Endothelial cell (in vitro differentiated cells): ENCODE measurements at places on chromosomes 3 and 15.

DNA sequence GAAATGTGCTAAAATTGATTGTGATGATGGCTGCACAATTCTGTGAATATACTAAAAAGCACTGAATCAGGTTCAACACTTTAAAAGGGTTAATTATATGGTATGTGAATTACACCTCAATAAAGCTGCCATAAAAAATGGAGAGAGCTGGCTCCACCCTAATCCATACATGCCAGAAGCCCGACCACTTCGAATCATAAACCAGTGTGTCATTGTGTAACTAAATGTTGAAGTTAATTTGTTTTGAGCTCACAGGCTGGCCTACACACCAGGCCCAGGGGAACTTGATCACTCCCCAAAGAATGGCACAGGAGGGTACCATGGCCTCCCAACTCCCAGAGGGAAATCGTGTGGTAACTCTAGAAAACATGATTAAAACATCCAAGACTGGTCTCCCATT is 14.0 kb downstream of the PLCD1 start:
- no peak for DNase-seq

- no peak for DNase-seq
These were observed 24.3 kb upstream of the RPL14 start for GRCh38 chr3:40432793-40433192.

- DNase-seq: no peak
These were observed 4.6 kb downstream of the THPO start for GRCh38 chr3:184373422-184373821.

DNA sequence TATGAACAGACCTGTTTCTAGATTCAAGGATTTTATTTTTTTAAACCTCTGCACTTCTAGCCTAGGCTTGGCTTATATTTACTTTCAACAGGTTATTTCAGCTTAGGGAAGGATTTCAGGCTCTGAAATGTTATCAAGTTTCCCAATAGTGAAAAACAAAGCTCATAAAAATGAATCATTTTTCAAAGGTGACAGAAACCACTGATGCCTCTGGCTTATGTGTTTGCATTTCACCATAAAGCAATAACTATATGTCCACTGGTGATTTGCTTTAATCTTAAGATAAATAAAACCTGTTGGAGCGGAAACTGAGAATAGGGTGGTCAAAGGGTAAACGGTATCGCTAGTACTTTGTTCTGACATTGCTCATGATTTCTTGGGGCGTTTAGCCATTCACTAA is 141.2 kb upstream of the LRIG1 start:
- no peak for DNase-seq

- DNase-seq: no peak
These were observed 25.8 kb downstream of the OXNAD1 start for GRCh38 chr3:16290827-16291196.

DNA sequence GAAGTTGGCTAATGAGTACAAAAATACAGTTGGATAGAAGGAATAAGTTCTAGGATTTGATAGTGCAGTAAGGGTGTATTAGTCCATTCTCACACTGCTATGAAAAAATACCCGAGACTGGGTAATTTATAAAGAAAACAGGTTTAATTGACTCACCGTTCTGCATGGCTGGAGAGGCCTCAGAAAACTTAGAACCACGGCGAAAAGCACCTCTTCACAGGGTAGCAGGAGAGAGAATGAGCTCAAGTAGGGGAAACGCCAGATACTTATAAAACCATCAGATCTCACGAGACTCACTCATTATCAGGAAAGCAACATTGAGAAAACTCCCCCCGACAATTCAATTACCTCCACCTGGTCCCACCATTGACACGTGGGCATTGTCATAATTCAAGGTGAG is 483.3 kb downstream of the TUSC7 start:
- DNase-seq: no peak

DNA sequence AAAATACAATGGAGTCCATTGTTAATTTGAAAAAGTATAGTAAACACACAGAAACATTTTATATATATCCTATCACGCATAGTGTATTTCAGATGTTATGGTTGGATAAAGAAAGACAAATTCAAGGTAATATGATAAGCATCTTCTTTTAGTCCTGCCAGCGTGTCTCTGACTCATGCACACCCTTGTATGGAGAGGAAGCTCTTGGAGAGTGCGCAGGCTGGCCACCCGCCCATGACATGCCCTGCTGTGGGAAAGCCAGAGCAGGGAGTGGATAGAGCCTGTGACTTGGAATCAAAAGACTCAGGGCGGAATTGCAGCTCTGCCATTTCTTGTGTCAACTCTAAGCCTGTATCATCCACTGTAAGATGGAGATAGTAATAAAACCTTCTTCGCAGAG is 23.0 kb upstream of the COPG1 start:
- DNase-seq: no peak

DNA sequence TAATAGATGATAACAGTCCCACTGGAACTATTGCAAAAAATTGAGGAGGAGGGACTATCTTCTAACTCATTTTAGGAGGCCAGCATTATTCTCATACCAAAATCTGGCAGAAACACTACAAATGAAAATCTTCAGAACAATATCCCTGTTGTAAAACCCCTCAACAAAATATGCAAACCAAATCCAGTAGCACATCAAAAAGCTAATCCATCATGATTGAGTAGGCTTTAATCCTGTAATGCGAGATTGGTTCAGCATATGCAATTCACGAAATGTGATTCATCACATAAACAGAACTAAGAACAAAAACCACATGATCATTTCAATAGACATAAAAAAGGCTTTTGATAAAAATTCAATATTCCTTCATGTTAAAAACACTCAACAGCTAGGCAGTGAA is 23.9 kb upstream of the PLSCR2 start:
- no peak for DNase-seq

DNA sequence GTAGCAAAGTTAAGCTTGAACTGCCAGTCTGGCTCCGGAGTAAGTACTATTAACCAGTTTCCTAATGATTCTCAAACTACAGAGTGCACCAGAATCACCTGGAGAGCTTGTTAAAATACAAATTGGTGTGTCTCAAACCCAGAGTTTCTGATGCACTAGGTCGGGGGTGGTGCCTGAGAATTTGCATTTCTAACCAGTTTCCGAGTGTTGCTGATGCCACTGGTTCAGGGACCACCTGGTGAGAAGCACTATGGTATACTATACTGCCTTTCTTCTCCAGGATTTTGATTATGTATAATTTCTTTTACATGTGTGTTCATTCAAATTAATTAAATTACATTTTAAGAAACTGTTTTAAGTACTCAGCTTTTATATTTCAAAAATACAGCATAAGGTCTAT is 48.8 kb upstream of the PLSCR5 start:
- no peak for DNase-seq

GRCh38 chr3:27596334-27596841 is 112.2 kb upstream of the SLC4A7 start:
- DNase-seq: no peak

- DNase-seq: no peak
These were observed 87.7 kb downstream of the NEO1 start for GRCh38 chr15:73139744-73140553.

DNA sequence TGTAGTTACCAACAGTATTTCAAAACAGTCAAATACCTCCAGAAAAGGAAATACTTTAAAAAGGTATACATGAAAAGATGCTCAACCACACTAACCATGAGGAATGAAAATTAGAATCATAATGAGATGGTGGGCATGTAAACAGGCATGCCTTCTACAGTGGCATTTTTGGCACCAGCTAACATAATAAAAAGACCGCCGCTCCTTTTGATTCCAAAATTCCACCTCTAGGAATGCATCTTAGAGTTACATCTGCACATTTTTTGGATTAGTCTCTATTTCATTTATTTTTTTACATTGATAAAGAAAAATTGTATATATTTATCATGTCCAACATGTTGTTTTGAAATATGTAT is 37.0 kb upstream of the SPTBN5 start:
- DNase-seq: no peak

DNA sequence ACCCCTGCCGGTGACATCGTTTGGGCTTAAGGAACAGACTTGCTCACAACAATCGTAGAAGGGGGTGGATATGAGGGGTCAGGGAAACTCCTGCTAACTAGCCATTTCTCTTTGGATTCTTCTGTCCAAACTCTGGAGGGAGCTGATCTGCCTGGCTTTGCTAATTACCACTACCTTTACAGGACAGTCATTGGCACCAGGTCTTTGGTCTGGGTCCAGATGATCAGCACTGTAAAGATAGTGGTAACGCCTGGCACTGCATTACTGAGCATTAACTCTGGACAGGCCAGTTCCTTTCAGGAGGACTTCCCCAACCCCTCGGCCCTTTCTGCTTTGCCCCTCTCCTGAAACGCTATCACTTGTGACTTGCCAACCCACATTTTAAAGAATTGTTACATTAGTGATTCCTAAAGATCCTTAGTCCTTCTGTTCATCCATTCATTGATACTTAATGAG is 788 bp downstream of the UQCC5 start:
- DNase-seq: no peak

- DNase-seq: peak; percentile 20
These were observed 109.6 kb upstream of the UMPS start for GRCh38 chr3:124620600-124621063.

DNA sequence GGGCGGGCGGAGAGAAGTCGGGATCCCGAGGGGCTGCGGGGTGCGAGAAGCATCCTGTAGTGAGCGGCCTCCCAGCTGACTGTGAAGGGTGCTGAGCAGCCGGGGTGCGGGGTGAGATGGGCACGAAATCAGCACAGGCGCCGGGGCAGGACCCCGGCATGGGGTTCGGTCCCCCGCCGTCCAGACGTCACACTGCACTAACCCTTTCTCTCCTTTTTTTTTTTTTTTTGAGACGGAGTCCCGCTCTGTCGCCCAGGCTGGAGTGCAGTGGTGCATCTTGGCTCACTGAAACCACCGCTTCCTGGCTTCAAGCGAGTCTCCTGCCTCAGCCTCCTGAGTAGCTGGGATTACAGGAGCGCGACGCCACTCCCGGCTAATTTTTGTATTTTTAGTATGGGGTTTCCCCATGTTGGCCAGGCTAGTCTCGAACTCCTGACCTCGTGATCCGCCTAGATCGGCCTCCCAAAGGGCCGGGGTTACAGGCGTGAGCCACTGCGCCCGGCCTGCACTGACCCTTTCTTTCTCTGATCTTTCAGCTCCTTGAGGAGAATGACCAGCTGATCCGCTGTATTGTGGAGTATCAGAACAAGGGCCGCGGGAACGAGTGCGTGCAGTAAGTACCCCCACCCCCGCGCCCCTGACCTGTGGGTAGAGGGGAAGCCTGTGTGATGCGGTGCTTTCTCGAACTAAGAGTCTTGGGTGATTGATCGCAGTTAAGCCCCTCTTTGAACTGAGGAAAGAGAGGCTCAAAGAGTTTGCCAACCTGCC is 513 bp downstream of the SS18L2 start:
- DNase-seq: peak; percentile 11

GRCh38 chr3:8345398-8345797 is 156.2 kb upstream of the LMCD1 start:
- no peak for DNase-seq

DNA sequence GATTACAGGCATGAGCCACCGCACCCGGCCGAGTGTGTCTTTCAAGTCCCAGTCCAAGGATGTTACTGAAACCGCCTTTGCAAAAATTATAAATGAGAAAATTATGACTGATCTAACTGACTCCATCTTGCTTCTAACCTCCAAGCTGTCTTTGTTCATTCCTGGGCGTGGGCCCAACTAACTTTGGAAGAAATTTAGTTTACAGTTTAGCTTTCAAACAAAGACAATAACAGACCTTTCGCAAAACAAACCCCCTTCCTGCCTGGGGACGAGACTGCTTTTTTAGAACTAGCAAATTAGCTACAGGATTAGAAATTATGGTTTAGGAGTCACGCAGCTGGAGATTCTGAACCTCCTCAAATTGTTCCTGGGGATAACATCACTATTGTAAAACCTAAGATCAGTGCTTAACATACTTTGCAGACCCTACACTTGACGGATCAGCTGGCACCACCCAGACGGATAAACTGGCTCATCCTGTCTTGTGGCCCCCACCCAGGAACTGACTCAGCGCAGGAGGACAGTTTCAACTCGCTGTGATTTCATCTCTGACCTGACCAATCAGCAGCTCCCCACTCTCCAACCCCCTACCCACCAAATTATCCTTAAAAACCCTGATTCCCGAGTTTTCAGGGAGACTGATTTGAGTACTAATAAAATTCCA is 23.8 kb downstream of the NANOGP8 start:
- DNase-seq: no peak

GRCh38 chr3:197466586-197467399 is 89.0 kb downstream of the BDH1 start:
- no peak for DNase-seq

DNA sequence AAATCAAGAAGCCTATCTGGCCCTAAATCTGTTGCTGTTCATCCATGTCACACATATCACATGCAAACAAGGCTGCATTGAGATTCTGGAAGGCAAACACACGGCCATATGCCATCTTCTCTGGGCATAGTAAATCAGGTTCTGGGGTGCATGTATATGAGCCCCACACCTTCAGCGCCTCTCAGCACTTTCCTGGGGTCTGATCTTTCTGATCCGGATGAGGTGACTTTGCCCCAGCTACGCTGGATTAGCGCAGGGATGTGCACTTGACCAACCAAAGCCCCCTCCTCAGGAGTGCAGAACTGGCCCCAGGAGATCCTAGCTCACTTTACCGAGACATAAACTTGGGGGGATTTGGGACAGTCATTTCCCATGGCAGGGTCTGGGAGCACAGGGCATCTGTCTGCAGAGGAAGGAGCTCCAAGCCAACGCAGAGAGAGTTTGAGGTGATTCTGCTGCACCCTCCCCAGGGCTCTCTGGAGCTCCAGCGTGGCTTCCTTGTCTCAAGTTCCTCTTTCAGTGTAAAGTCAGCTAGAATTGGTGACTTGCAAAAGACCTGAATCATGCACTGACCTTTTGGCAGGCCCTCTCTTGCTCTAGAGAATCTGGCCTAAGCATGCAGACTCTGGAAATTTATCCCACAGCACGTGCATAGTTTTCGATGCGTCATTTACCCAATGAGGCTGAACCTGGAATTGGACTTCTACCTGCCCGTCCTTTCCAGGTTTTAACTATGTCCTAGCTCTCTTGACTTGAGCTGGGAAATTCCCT is 63.5 kb upstream of the KLF13 start:
- DNase-seq: no peak

GRCh38 chr3:194140520-194141414 is 4.8 kb downstream of the HES1 start:
- DNase-seq: peak; percentile 61

GRCh38 chr3:73568371-73568862 is 56.3 kb downstream of the PDZRN3 start:
- no peak for DNase-seq

GRCh38 chr3:111302063-111302462 is 230.4 kb downstream of the NECTIN3 start:
- no peak for DNase-seq

DNA sequence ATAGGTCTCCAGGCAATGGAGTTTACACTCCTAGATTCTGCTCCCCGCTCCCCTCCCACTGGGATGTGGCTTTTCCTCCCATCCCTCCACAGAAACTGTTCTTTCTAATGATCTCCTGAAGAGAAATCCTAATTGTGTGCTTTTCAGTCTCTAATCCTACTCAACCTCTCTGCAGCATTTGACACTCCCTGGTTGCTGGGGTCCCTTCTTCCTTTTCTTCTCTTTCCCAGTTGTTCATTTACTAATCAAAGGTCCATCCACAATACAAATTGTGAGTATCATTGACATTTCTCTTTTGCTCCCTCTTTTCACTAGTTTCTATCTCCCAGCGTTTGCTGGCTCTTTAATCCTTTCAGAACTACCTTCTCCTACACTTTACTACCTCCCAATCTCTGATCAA is 6.5 kb upstream of the MYH15 start:
- DNase-seq: no peak

- DNase-seq: no peak
These were observed 42.2 kb upstream of the TOPBP1 start for GRCh38 chr3:133703915-133704314.

GRCh38 chr15:36803773-36804172 is 224.3 kb downstream of the CDIN1 start:
- DNase-seq: no peak
